Suprapubic skin (tissue), 4 donors: ENCODE measurements at places on chromosomes 1 and 21. TPM values are rescaled to one million over a fixed set of nuclear protein-coding genes. Genes with fewer than 3 reads are reported as not detected.

DNA sequence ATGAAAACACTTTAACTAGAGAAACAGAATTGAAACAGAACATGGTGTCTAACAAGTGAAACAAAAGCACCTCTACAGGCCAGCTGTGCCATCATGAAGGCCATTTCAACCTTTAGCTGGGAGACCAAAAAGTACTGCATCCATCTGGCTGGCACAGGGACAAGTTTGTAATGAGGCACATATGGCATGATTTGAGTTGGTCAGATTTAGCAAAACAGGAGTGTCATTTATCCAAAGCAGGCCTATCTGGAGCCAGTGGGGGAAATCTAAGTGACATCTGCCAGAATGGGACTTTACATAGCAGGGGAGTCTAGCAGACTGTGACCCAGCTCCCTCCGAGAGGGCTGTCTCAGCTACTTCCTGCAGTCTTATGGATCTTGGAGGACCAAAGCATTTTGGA lies 51.9 kb downstream of the DNTTIP2 start:
- no peak for DNase-seq

DNA sequence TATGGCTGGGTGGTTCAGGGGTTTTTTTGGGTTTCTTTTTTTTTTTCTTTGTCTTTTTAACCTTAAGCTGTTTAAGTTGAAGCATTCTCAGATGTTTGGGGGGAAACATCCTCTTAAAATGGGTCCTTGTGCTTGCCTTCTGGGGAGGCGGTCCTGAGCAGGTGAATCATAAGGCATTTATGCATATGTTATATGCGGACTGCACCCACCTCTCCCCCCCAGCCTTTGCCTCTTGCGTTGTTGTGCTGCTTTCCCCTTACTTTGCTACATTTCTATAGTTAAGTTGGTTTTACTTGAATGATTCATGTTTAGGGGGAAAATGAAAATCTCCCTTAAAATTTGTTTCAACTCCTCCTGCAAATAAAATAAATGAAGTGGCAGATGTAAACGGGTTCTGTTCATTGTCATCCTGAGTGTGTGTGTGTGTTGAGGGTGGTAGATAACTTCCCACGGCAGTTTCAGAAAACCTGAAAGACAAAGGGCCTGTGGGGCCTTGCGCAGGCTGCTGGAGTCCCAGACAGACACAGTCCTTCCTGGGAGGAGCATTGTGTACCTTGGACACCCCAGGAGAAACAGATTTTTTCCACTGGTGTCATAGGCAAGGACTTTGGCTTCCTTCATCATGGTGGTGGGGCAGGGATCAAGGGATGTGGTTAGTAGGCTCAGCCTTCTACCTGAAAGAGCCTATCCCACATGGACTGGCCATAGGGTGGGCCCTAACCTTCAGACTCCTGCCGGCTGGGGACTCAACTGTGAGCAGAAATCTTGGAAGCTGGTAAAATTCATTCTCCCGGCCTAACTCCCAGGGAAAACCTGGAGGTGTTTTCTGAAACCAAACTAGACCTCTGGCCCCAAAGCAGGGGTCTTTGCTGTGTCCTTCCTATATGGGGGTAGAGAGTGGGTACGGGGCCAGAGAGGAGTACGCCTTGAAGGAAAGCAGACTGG lies 926 bp upstream of the SH3D21 start:
- peak; percentile 52 for DNase-seq

DNA sequence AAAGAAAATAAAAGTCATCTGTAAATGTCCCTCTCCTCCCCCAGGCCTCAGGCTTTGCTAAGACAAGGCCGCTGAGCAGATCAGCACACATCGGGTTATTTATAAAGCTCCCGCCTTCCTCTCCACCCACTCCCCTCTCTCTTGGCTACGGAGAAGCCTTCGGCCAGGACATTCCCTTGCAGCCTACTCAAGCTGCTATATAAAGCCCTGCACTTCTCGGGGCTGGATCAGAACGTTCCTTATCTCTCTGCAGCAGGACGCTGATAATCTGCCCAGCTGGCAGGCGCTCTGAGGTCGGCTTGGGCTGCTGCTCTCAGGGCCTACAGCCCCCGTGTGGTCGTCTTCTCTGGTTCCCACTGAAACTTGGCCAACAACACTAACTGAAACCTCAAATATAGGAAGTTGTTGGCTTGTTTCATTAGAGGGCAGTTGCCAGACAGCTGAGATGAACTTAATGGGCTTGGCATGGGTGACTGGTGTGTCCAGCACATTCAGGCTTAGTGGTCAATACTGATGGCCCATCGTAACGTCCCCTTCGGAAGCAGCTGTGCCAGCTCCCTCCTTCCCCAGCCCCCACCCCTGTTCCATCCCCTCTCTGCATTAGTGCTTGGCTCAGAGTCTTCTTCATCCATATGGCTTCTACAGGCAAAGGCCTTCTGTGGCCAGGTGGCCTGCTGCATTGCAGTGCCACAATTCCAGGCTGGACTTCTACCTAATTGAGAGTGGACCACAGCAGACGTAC lies 64.6 kb downstream of the IER5 start:
- peak; percentile 81 for DNase-seq

DNA sequence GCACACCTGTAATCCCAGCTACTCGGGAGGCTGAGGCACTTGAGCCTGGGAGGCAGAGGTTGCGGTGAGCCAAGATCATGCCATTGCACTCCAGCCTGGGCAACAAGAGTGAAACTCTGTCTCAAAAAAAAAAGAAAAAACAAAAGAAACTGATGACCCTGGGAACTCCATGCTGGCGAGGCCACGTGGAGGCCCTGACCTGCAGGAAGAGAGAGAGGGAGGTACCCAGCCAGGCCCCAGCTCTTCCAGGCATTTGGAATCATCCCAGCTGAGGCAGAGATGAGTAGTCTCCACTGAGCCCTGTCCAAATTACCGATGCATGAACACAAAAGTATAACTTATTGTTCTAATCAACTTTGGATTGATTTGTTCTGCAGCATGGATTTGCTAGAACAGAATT lies 132.0 kb upstream of the ZBTB40 start:
- no peak for DNase-seq

GRCh38 chr1:33849211-33849610 lies 14.7 kb upstream of the HMGB4 start:
- DNase-seq, result no peak

DNA sequence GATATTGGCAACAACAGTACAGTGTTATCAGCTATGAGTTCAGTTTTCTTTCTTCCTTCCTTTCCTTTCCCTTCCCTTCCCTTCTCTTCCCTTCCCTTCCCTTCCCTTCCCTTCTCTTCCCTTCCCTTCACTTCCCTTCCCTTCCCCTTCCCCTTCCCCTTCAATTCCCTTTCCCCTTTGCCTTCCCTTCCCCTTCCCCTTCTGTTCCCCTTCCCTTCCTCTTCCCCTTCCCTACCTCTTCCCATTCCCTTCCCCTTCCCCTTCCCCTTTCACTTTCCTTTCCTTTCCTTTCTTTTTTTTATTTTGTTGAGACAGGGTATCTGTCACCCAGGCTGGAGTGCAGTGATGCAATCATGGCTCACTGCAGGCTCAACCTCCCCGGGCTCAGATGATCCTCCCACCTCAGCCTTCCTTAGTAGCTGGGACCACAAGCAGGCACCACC lies 72.3 kb upstream of the CAPZB start:
- no peak for DNase-seq

- DNase-seq, result no peak
These were observed 13.2 kb upstream of the BEND5 start for GRCh38 chr1:48789903-48790302.

DNA sequence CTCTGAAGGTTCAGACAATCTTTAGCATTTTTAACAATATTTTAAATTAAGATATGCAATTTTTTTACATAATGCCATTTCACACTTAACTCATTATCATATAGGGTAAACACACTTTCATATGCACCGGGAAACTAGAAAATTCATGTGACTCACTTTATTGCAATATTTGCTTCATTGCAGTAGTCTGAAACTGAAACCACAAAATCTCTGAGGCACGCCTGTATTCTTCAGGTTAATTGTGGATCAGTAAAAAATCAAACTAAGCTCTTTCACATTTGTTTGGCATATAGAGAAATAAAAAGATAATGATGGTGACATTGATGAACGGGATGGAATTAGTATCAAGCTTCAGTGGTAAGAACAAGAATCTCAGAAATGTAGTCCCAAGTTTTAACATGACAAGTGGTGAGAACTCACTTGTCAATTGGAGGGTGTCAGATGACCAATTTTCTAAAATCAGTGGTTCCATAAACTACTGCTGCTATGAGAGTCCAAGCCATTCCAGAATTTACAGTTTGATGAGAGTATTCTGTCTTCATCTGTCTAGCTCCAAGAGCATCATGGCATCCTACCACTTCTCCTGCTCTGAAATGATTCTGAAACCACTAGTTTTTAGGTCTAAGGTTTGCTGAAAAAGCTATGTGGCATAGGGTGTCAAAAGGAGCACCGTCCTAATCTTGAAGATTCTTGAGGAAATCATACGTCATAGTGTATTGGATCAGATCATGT lies 281.0 kb downstream of the PTPRC start:
- DNase-seq, result no peak

DNA sequence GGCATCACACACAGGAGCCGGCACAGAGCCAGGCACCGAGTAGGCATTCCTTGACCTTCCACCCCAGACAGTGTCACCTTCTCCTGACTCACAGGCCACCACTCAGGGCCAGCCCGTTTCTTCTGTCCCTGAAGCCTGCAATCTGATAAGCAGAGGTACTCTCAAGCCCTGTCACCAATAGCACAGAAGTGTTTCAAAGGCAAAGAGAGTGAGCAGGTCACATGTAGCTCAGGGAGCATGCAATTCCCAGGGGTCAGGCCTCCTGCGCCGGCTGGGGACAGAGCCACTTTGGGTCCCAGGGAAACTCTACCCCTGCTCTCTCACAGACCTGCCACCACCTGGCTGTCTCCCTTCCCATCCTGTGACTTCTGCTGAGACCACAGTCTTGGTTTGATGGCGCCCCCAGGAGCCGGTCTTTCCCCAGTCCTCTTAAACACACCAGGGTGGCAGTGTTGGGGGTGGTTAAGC lies 13.2 kb downstream of the CAPN9 start:
- DNase-seq, result no peak

DNA sequence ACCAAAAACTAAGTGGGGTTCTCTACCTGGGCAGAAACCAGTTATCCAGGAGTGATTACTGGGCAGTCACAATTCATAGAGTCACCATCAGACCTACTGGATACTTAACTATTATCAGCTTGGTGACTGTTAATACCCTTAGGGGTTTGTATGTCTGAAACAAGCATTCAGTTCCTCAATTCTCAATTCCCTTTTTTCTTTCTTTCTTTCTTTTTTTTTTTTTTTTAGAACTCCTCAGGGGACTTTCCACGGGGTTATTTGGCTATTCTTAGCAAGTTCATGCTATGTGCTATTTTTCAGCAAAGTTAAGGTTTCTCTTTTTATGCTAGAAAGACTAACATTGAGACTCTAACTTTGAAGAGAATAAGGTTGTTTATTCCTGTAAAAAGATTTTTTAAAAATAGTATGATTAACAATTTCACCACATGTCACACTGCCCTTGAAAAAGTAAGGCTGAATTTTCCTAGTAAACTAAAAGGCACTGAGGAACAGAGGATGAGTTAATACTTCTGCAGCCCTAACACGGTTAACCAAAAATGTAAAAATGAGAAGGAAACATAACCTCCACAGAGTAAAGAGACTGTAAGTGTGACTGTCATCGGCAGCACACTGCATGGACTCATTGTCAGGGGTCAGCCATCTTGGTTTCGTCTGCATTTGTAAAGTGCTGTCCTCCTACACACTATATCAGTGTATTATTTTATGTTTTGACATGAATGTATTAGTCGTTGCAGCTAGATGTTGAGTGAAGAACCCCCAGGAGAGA lies 310.2 kb downstream of the NTNG1 start:
- DNase-seq, result no peak

GRCh38 chr1:101323535-101323934 lies 86.7 kb downstream of the S1PR1 start:
- no peak for DNase-seq

GRCh38 chr1:177571076-177571475 lies 398.8 kb downstream of the SEC16B start:
- DNase-seq, result no peak

DNA sequence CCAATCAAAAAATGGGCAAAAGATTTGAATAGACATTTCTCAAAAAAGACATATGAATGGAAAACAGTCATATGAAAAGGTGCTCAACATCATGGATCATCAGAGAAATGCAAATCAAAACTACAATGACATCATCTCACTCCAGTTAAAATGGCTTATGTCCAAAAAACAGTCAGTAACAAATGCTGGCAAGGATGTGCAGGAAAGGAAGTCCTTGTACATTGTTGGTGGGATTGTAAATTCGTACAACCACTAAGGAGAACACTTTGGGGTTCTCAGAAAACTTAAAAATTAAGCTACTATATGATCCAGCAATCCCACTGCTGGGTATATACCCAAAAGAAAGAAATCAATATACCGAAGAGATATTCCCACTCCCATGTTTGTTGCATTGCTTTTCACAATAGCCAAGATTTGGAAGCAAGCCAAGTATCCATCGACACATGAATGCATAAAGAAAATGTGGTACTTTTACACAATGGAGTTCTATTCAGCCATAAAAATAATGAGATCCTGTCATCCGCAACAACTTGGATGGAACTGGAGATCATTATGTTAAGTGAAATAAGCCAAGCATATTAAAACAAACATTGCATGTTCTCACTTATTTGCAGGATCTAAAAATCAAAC lies 17.9 kb downstream of the GBP5 start:
- no peak for DNase-seq

DNA sequence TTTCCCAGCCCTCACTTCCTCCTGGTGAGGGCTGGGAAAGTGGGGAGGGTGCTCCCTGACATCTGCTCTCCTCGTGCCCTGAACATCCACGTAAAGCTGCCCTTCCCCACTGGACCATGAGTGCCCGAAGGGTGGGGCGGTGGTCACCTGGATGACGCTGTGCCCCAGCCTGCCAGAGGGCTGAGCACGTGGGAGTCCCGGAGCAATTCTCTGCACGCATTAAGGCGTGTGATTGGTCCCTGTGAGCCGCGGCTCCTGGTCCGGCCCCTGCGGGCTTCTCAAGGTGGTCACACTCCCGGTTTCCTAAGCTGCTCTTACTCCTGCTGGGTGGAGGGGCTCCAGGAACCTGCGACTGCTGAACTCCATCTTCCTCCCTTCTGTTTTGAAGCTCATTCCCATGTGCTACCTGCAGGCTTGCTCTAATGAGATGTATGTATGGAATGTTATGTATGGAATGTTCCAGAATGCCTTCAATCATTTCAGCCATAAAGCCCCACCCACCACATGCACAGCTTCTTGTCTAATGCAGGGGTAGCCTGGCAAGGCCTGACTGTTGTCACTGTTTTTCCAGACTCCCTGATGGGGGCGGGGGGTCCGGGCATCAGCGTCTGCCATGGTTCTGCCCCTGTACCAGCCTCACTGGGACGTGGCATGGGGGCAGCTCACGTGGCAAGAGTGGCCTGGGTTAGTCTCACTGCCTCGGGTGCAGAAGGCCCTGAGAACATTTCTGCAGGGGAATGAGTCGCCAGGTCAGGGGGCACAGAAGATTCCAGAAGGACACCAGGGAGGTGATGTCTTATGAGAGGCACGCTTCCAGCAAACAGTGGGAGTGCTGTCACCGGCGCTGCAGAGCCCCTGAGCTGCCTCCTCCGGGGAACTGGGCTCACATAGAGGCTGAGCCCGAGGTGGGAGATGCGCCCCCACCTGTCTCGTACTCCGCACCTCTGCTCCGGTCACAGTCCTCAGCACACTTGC lies 19.4 kb downstream of the KRTAP10-1 start:
- peak; percentile 56 for DNase-seq

- DNase-seq, result no peak
These were observed 70.4 kb downstream of the MPZL1 start for GRCh38 chr1:167792188-167792565.

- DNase-seq, result no peak
These were observed 1135.9 kb downstream of the KCNT2 start for GRCh38 chr1:195472291-195472690.

GRCh38 chr1:209113521-209113920 lies 470.0 kb upstream of the CAMK1G start:
- no peak for DNase-seq

Gene RGS4
- total RNA-seq, result not detected

Gene CELF3
- not detected for total RNA-seq
